8988T (cell line): ENCODE measurements at places on chromosomes 6 and 20.
A peak's percentile ranks its signal among the peaks of the same experiment; 100 is the strongest.

GRCh38 chr6:53424300-53424699 is 75.5 kb upstream of the ELOVL5 start:
- no peak for DNase-seq

DNA sequence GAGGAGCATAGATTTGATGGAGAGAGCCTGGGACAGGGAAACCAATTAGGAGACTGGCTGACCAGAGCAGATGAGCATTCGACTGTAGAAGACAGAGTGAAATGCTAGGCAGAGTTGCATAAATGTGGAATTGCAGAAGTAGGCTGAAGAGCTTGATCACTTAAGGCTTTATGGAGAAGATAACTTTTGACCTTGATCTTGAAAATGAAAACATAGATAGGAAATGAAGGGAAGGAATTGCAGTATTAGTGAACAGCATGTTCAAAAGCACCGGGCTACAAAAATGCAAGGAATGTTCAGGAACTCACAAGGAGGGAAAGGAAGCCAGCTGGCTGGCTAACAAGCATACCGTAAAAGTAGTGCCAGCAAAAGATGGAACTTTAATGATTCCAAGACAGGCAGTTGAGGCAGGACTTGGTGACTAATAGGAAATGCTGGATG is 20.5 kb upstream of the LTV1 start:
- DNase-seq: no peak

DNA sequence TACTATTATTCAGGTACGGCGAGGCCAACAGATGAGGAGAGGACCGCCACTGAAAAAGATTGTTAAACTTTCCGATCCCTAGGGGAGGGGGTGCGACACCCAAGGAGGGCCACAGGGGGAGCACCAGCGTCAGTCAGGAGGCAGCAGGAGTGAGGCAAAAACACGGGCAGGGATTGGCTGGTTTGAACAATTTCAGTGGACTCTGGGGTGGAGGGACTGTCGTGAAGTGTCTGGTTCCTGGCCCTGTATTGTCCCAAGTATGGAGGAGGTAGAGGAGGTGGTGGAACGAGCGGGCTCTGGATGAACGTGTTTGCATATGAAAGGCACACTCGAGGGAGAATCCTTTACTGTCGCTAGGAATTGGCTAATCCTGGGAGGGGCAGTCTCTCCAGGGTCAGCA is 32.5 kb upstream of the MCUR1 start:
- DNase-seq: peak; percentile 38

- no peak for DNase-seq
These were observed 2.0 kb downstream of the ARMH2 start for GRCh38 chr6:24796616-24797290.

DNA sequence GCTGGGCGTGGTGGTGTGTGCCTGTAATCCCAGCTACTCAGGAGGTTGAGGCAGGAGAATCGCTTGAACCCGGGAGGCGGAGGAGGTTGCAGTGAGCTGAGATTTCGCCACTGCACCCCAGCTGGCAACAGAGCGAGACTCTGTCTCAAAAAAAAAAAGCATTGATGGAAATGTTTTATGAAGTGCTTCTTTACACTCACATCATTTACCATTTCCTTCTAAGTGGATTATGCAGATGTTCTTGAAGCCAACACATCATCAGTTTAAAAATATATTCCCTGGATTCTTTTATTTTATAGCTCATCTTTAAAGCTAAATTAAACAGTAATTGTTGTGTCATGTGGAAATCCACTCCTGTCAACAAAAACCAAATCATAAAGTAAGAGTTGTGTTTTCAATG is 35.9 kb upstream of the HDDC2 start:
- DNase-seq: no peak

DNA sequence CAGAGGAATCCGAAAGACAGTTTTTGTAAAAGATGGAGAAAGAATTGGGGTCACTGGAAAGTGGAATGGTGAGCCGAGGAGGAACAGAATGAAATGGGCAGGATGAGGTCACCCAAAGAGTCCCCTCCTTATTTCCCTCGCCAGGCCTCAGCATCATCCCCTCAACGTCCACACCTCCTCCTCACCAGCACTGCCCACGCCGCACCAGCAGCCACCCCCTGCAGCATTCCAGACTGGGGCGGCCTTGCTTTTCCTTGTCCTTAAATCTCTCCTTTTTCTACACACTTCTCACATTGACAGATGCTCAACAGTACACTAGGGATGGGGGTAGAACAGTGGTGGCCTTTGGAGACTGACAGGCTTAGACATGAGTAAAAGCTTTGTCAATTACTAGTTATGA is 363.1 kb upstream of the NOX3 start:
- no peak for DNase-seq

- DNase-seq: no peak
These were observed 557.4 kb upstream of the EYS start for GRCh38 chr6:66264376-66264775.

GRCh38 chr6:104344223-104344622 is 515.5 kb downstream of the HACE1 start:
- no peak for DNase-seq

- no peak for DNase-seq
These were observed 365.3 kb downstream of the TENT5A start for GRCh38 chr6:81387163-81387562.

DNA sequence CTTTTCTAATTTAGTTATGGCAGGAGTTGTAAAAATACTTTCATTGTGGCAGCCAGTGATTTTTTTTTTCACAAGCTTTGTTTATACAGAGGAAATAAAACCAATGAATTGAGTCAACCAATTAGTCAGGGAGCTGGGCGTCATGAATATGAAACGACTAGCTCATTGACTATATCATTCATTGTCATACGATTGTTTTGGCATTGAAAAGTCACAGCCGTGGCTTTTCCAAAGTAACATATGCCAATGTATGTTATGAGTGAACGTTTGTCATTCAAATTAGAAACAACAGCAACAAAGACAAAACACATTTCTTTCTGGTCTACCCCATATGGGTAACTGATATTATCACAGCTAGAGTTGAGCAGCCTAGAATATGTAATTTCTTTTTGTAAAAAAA is 810.6 kb downstream of the EPHA7 start:
- DNase-seq: no peak

- no peak for DNase-seq
These were observed 59.7 kb upstream of the SAMD3 start for GRCh38 chr6:130282234-130282995.

- DNase-seq: no peak
These were observed 262.0 kb downstream of the BMP7 start for GRCh38 chr20:57004416-57004815.

DNA sequence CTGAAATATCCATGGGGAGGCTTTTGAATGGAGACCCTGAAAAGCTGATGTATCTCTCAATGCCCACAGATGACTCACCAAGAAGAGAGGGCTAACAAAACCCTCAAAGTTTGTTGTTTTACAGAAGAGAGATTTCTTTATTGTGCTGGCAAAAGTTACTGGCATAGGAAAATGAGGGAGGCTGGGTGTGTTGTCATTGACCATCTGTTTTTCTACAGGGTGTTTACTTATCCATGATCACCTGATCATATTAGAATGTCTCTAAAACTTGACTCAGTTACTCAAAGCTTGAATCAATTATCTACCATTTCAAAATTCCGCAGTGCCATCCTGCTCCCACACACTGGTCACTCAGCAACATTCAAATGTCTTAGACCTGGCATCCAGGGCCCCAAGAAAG is 9.8 kb downstream of the NCOA6 start:
- no peak for DNase-seq

- no peak for DNase-seq
These were observed 274.1 kb downstream of the CLIC5 start for GRCh38 chr6:45741437-45742171.

DNA sequence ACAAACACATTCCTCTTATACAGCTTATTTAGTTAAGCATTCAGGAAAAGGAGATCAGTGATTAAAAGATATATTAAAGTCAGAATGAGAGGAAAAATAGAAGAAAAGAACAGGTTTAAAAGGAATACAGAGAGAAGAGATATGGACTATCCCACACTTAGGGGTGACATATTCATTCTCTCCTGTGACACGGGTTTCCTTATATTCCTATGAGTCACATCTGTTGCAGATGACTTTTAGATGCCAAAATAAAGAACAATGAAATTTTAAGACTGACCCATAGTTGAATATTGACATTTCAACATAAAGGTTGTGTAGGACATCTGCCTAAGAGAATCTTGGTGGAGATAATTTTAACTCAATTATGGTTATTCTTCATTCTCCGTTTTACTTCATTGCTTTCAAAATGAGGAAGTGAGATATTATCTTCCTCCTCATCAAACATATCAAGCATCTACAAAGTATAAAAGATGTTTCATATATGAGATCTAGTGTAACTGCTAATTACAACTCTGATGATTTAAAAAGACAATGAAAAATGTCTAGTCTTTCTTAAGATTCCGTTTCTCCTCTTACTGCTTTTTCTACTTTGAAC is 1336.7 kb upstream of the CITED2 start:
- DNase-seq: no peak

DNA sequence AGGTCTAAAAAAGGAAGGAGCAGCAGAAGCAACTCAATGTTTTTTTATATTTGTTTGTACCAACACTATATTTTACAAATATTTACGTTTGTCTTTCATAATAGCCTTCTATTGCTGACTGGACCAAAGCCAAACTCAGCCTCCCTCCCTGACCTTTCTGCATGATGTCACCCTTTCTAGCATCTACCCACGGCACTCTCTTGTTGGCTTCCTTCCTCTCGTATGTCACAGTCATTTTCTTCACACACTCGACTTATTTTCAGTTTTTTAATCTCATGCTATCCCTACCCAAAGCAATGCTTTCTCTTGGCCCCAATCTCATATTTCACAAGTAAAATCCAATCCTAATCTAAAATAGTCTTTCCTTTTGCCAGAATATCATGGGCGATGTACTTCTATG is 16.3 kb upstream of the FAM8A1 start:
- DNase-seq: no peak

DNA sequence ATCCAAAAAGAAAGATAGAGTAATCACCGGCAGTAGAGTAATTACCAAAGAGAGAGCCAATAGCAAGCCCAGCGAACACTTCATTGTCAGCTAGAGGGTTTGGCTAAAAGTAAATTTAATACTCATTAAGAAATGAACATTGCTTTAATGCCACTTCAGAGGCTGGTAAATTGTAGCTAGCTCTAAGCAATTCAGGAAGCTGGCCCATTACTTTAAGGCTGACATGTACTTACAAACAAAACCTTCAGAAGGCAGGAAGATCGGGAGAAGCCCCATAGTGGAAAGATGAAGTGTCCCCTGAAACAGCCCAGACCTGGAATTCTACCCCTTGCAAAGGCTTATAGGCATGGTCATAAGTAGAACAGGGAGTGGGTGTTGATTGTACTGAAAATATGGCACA is 396.6 kb upstream of the ID4 start:
- DNase-seq: no peak

DNA sequence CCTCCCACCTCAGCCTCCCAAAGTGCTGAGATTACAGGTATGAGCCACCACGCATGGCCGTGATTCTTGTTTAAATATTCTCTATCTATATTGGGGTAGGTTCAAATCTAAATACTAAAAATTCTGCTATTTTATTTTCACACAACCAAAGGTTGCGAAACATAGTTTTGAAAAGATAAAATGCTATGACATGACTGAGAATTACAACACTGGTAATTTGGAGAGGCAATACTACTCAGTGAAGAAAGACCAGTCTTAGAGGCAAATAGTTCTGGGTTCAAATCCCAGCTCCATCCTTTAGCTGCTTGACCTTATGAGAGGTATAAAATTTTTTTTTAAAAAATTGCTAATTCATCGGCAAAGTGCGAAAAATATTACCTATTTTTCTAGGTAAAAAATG is 137.0 kb upstream of the PREP start:
- DNase-seq: no peak

GRCh38 chr6:125913864-125914351 is 42.7 kb upstream of the HINT3 start:
- no peak for DNase-seq

GRCh38 chr20:9027626-9028025 is 41.3 kb upstream of the PLCB4 start:
- no peak for DNase-seq

- no peak for DNase-seq
These were observed 251.4 kb downstream of the DOK5 start for GRCh38 chr20:54726687-54727300.

DNA sequence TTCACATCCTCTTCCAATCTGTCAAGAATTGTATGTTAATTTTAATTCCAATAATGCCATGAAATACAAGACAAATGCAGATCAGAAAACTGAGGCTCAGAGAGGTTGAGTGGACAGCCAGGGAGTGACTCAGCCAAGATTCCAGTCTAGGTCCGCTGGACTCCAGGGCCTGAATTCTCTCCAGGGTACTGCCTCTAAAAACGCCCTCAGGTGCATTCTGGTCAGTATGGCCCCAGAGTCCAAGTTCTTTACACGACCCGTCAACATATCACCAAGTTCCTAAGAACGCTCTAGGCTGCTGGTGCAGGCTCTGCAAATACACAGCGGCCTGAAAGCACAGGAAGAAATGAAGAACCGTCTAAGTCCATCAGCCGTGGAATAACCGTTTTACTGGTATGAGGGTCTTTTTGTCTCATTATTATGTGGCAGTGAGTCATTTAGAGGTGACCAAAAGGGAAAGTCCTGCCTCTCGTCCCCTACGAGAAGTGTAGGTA is 709 bp upstream of the ASXL1 start:
- no peak for DNase-seq

DNA sequence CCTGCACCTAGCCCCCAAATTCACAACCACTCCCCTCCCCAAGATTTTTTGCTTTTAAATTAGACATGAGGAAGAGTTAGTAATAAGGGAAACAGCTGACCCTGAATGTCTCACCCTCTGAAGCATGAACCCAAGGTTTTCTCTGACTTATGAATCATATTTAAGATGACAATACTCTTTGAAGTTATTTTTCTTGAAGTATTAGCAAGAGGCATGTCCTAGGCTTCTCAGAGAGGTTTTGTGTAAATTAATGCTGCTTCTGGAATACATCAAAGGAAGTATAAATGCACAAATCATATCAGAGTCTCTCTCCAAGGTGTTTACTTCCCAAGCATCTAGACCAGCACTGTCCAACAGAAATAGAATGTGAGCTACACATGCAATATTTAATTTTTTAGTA is 408.1 kb upstream of the MARCKS start:
- DNase-seq: no peak
